DND-41 (cell line): ENCODE measurements at places on chromosomes 12 and 14.
A peak's percentile ranks its signal among the peaks of the same experiment; 100 is the strongest.

- DNase-seq = no peak
Measured at GRCh38 chr12:113090740-113091139, 34.2 kb downstream of the DTX1 start.

DNA sequence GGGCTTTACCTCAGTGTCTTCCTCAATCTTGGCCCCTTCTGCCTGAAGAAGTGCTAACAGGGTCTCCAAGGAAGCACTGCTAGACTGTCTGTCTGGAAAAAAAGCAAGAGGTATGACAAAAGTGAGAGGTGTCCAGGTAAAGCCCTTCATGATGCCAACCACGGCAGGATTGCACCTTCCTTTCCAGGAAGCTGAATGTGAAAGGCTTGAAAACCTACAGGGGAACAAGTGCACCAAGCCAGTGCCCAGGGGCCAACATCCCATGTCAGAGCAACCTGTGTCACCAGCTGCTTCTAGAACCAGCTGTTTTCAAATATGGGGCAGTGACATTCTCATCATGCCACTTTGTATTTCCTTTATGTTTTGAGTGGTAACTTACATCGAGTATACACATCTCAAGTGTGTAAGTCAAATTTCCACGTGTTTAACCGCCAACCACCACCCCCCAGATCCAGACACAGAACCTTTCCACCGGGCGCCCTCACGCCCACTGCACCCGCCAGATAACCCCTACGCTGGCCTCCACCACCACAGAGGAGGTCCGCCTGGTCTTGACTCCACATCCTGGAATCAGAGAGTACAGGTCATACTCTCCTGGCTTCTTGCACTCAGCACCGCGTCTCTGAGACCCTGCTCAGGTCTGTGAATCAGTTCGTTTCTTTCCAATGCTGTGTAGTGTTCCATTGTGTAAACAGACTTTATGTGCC, 27.3 kb downstream of the VPS37B start:
- no peak for DNase-seq

- no peak for DNase-seq
Measured at GRCh38 chr14:29028973-29029582, 262.5 kb downstream of the FOXG1 start.

- DNase-seq = no peak
Measured at GRCh38 chr14:71181215-71182003, 274.1 kb downstream of the PCNX1 start.

DNA sequence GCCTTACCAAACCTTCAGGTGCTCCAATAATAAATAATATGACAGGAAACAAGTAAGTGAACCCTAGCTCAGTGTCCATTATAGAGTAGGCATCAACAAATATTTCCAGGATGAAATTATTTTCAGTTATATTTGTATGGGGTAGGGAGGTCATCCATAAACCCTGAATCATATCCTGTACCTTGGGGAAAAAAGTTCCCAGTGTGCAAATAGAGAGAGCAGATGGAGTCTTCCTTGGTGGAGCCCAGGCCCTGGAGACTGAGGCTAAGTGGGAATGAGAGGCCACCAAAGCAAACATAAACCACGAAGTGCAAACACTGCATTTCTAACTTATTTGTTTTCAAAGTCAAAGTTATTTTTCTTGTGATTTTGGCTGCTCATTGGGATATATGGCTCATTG, 8.5 kb upstream of the ERP27 start:
- no peak for DNase-seq

- no peak for DNase-seq
Measured at GRCh38 chr14:72547999-72548398, 345.9 kb downstream of the DPF3 start.

DNA sequence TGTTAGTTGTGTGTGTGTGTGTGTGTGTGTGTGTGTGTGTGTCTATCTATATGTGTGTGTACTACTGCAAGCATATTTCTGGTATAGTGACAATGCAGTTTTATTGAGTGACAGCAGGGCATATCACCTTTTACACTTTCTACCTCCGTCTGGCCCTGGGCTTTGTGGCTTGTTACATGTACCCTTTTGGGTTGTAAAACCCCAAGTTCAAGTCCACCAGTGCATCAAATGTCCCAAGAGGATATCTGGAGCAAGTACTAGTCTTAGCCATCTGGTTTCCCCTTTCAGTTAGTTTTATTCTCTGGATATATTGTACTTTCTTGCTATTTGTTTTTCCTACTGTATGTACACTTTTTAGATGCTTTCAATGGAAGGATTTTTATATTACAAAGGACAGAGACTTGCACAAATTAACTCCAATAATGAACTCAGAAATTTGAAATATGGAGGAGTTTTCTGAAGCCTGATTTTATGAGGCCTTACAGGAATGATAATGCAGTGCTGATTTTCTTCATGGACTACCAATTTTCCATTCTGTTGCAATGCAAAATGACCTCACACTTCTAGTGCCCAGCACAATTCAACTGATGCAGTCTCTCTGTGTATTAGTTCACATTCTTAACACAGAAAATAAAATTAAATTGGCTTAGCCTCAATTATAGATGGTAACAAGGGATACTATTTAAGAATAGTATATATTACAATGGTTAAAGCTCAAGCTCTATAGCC, 29.1 kb downstream of the SLC16A7 start:
- no peak for DNase-seq

DNA sequence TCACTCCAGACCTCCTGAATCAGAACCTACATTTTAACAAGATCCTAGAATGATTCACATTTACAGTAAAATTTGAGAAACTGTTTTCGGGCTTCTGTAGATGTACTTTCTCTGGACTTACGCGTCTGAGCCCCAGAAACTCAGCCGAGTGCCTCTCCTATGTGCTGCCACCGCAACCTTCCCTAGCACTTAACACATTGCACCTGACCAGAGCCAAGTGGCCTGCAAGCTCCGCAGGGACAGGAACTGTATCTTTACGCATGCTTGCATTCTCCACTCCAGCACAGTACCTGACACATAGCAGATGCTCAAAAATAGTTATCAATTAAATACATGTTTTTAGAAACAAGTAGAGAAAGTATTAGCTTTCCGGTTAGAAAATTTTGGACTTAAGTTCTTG, 1.2 kb downstream of the SMCO2 start:
- no peak for DNase-seq

- DNase-seq = no peak
Measured at GRCh38 chr12:19191563-19191962, 62.0 kb downstream of the PLEKHA5 start.

- no peak for DNase-seq
Measured at GRCh38 chr12:114476159-114476558, 70.2 kb upstream of the TBX5 start.

GRCh38 chr12:3641428-3642018, 111.4 kb downstream of the CRACR2A start:
- no peak for DNase-seq

GRCh38 chr12:106289196-106289681, 13.3 kb upstream of the TCP11L2 start:
- DNase-seq = no peak

DNA sequence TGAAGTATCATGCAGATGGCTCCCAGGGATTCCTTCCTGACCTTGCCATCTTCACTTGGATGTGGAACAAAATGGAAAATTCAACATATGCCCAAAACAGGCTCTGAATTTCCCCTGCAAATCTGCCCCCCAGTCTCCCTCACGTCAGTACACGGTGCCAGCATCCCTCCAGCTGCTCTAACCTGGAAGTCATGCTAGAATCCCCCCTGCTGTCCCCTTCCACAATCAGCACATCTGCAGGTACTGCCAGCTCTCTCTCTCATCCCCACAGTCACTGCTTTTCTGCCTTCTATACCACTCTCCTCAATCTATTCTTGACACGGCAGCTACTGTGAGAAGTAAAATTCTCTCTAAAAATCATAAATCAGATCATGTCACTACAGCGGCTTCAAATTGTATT, 21.6 kb downstream of the GALNT6 start:
- peak; percentile 63 for DNase-seq

DNA sequence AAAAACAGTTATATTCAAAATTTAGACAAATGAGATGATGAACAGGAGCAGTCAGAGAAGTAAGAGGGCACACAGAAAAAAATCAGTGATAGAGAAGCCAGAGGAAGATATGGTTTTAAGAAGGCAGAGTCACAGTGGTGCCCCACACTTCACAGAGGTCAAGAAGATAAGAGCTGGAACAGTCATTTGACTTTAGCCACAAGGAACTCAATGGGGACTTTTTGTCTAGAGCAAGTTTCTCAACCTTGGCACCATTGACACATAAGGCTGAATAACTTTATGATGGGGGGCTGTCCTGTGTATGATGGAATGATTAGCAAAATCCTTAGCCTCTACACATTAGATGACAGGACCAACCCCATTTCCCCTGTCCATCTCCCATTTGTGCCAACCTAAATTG, 172.8 kb upstream of the PLEKHG7 start:
- DNase-seq = no peak

DNA sequence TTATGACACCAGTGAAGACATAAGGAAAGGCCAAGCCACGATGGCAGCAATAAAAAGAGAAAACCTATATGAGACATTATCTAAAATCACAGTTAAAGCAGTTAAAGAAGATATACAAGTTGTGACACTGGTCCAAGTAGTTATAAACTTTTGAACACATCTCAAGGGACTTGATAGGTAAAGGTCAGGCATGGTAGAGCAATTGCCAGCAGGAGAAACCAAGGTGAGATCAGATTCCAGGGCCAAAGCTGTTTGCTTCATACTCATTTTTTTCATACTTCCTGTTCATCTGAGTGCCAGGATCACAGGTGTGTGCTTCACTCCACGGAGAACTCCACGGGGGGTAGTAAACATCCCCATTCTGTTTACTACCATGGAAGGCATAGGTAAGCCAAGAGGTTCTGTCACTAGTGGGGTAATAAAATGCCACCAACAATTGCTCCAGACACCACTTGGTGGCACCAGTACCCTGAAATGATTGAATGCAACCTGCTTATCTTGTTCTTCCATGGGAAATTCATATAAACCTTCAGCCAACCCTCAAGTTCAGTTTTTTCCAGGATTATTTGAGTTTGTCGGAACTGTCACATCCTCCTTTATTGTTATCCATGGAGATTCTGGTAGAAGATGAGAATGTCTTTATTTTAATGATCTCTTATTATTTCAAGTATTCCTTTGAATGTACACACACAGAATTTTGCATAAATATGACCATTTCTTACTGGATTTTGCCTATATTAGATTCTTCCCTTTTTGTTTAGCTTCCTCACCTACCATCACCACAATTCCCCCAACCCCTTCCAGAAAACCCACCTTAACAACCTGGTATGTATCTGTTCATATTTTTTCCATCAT, 59.2 kb upstream of the TSPAN8 start:
- no peak for DNase-seq

DNA sequence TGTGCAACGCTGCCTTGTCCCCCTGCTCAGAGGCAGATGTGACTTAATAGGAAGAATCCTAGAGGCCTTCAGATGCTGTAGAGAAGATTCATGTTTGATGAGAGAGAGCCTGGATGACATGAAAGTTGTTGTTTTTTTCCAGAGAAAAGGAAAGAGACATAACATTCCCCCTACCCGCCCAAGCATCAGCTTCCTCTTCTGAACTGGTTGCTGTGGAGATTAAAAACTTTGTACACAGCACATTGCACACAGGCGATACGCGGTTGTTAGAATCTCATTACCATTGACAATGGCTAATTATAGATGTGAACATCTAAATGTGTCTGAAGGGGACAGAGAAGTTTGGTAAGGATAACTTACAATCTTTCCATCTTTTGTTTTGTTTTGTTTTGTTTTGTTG, 13.6 kb upstream of the ETFBKMT start:
- DNase-seq = no peak

- no peak for DNase-seq
Measured at GRCh38 chr12:114368685-114369452, 37.1 kb downstream of the TBX5 start.

DNA sequence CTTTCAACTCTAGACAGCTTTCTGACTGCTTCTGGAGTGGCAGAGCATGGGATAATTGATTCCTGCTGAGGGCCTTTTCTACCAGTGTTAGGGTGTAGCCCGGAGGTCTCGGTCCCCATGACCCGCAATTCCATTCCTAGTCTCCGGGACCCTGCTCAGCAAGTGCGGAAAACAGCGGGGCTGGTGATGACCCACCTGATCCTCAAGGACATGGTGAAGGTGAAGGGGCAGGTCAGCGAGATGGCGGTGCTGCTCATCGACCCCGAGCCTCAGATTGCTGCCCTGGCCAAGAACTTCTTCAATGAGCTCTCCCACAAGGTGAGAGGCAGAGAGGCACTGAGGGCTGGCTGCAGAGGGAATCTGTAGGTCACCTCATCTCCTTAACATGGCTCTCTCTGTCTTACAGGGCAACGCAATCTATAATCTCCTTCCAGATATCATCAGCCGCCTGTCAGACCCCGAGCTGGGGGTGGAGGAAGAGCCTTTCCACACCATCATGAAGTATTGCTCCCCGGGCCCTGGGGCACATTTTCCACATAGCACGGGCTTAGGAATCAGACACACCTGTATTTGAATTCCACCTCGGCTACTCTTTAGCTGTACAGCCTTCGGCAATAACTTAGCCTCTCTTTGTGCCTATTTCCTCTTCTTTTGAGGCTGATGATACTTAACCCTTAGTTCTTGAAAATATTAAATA, 5.6 kb upstream of the GAPDH start:
- no peak for DNase-seq

GRCh38 chr12:26651566-26652188, 181.3 kb downstream of the ITPR2 start:
- DNase-seq = peak; percentile 55

GRCh38 chr12:46470975-46471374, 98.4 kb upstream of the SLC38A2 start:
- DNase-seq = no peak

- DNase-seq = no peak
Measured at GRCh38 chr14:61478971-61479473, 157.6 kb downstream of the PRKCH start.

GRCh38 chr12:110613071-110613770, 708 bp upstream of the TCTN1 start:
- DNase-seq = no peak

GRCh38 chr14:99440278-99440677, 40.4 kb downstream of the SETD3 start:
- DNase-seq = no peak

- peak; percentile 50 for DNase-seq
Measured at GRCh38 chr12:2682296-2683251, 112.2 kb upstream of the FKBP4 start.

DNA sequence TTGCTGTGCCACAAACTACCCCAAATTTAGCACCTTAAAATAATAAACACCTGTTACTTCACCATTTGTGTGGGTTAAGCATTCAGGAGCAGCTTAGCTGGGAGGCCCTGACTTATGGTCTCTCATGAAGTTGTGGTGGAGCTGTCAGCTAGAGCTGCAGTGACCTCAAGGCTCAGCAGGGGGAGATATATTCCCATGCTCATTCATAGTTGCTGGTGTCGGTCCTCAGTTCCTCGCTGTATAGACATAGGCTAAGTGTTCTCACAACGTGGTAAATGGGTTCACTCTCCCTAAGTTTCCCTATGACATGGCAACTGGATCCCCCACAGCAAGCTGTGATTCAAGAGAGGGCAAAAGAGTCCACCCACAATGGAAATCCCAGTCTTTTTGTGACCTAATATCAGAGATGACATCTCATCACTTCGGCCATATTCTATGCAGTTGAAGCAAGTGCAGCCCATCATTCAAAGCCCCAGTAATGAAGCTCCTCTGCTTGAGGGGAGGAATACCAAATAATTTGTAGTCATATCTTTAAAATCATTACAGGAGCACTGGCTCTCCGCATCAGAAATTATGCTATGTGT, 41.1 kb downstream of the PRB3 start:
- DNase-seq = peak; percentile 48

GRCh38 chr12:64172143-64172970, 49.7 kb downstream of the KICS2 start:
- no peak for DNase-seq
